ENCODE measurements at places on chromosomes 5 and 9.
A peak's percentile ranks its signal among the peaks of the same experiment; 100 is the strongest.

GRCh38 chr5:160290751-160291150 lies 21.6 kb downstream of the CCNJL start:
- no peak for DNase-seq

GRCh38 chr9:101791533-101791932 lies 53.1 kb upstream of the GRIN3A start:
- DNase-seq, result no peak

DNA sequence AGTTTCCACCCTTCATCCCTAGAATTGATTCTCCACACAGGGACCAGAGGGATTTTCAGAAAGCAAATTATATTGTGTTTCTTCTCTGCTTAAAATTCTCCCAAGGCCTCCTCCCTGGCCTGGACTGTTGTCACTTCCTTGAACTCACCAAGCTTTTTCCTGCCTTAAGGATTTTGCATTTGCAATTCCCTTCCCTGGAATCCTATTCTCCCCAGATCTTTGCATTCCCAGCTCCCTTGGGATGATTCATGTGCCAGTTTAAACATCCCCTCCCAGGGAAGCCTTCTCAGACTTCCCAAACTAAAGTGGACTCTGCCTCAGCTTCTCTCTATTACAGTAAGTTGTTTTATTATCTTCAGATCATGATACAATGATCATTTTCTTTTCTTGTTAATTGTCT lies 35.2 kb upstream of the PDE8B start:
- no peak for DNase-seq

DNA sequence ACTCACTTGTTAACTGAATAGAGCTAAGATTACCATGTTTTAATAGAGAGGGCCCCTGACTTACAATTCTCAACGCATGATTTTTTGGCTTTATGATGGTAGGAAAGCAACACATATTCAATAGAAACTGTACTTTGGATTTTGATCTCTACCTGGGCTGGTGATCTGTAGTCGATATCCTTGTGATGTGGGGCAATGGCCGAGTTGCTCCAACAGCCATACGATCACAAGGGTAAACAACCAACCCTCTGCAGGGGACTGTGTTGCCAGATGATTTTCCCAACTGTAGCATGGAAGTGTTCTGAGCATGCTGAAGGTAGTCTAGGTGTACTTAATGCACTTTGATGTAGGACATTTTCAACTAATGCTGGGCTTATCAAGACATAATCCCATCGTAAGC lies 36.5 kb downstream of the NSUN2 start:
- no peak for DNase-seq

DNA sequence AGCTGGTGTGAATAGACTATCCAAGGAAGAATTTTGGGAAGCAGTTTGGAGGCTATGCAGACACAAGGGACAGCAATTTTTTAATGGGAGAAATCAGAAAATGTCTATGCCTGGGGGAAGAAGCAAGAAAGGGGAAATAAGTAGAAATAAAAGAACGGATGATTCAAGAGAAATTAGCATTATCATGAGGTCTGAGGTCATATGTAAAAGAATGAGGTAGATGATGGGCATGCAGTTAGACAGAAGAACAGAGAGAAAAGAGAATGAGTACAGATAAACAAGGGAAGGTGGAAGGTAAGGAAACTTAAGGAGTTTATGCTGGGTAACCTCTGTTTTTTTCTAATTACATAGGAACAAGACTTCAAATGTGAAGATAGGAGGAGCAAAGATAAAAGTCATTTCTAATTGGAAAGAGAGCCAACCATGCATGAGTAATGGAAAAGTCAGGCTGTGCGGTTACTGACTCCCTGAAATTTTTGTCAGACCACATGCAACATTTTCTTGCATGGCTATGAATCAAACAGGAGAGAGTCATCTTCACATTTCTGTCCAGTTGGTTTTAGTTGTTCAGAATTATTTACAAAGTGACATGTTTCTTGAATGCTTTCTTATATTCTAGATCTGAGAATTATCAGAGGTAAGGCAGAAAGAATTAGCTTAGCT lies 101.0 kb upstream of the PIK3R1 start:
- no peak for DNase-seq

GRCh38 chr9:113299800-113300292 lies 3.3 kb downstream of the RNF183 start:
- DNase-seq, result no peak

GRCh38 chr5:172528440-172528839 lies 74.1 kb upstream of the SH3PXD2B start:
- no peak for DNase-seq

GRCh38 chr5:18607570-18607969 lies 973.3 kb downstream of the TAF11L14 start:
- DNase-seq, result no peak

GRCh38 chr5:97044052-97044451 lies 98.4 kb downstream of the LIX1 start:
- no peak for DNase-seq

GRCh38 chr9:77769246-77769645 lies 121.1 kb upstream of the GNA14 start:
- peak; percentile 47 for DNase-seq

DNA sequence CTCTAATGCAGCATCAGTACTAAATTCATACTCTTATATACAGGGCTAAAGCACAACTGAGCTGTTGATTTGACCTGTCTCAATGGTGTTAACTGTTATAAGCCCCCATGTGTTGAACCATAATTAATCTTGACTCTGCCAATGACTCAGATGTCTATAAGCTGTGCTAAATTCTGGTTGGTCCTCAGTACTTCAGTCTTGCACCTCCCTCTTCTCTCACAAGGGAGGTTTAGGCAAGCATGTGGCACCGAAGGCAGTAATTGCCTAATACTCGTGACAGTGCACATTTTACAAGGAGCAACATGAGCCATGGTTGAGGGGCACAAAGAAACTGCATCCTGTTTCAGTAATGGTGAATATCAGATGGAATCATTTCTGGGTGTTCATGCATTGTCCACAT lies 255.9 kb downstream of the TRPM3 start:
- DNase-seq, result peak; percentile 66

- no peak for DNase-seq
These were observed 57.1 kb upstream of the ATG10 start for GRCh38 chr5:81914696-81915095.

- DNase-seq, result no peak
These were observed 508.3 kb downstream of the EBF1 start for GRCh38 chr5:158591301-158591863.

DNA sequence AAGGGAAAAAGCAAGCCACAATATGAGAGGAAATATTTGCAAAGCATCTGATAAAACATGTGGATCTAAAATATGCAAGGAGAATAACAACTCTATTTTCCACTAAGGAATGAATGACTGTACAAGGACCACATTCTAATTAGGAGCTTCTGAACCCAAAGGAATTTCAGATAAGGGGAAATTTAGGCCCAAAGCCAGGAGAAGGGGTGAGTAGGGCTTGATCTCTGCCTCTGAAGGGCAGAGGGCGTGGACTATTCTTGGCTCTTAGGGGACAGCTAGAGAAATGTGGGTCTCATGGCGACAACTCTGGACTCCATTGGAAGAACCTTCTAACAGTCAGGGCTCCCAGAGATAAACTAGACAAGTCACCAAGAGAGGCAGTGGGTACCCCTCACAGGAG lies 132.7 kb upstream of the GABRP start:
- DNase-seq, result no peak

DNA sequence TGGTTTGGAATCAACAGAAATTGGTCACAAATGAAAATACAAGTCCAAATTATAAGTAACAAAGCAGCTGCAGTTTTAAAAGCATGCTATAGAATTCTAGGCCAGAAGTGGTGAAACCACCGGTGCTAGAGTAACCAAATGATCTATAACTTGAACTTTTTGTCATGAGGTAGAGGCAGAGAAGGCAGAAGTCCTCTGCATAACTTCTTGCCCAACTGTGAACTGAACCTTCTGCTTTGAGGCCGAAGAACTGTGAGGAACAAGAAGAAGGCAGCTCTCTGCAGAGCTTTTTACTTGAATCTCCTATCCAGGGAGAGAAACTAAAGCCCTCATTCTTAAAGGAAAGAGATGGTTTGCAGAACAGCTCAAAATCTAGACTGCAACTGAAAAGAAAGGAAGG lies 36.2 kb upstream of the TENT2 start:
- DNase-seq, result no peak

GRCh38 chr9:73643379-73644013 lies 491.8 kb downstream of the ANXA1 start:
- no peak for DNase-seq

DNA sequence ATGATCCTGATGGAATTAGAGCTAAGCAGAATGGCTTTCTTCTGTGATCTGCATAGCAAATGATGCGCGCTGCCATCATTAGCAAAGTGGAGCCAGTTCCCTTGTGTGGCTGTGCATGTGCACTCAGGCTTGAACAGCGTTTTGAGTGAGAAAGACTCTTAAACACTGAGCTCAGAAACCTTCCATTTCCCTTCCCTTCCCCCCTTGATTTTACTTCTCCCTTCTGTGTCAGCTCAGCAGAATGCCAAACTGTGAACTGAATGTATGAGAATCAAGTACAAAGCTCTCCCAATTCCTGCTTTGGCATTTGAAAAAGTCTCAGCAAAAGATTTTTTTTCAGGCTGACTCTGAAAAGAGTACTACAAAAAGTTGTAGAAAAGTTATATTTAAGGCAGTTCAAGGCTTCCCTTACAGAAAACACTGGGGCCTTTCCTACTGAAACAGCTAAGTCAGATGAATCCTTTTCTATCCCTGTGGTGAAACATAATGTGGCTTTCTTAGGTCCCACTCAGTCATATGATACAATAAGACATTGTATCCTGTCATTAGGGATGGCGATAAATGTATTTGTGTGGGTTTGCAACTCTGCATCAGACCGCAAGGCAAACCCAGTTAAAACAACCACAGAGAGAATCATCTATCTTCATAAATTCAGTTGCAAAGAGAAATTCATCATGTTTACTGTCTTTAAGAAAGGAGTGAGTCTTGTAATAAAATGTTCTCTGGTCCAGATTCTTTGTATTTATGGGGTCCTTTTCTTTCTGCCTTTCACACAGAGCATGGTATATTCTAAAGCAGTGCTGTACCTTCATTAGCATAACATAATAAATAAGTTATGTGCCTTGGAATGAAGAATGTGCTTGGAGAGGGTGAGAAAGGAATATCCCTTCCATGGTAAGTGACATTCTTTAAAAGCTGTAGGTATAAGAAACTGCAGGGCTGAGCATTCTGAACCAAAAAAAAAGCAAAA lies 222.6 kb downstream of the CAAP1 start:
- no peak for DNase-seq

DNA sequence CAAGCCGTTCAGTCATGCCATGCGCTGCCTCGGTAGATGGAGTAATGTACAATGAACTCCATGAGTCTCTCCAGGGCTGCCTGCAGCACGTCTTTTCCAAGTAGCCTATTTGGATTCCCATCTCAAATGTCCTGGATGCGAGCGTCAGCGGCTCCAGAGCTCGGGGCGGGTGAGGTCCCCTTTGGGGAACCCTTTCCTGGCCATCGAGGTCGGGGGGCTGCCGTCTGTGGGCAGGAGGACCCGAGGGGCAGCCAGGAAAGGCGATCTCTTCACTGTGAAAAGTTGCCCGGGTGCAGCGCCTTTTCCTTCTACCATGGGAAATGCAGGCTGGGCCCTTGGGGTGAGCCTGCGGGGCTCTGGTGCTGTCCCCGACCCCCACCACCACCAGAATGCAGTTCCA lies 36.9 kb upstream of the FCN2 start:
- no peak for DNase-seq

- no peak for DNase-seq
These were observed 68.5 kb downstream of the SLC24A2 start for GRCh38 chr9:19720377-19720776.

GRCh38 chr9:95506678-95507463 lies 9.9 kb downstream of the PTCH1 start:
- peak; percentile 60 for DNase-seq

DNA sequence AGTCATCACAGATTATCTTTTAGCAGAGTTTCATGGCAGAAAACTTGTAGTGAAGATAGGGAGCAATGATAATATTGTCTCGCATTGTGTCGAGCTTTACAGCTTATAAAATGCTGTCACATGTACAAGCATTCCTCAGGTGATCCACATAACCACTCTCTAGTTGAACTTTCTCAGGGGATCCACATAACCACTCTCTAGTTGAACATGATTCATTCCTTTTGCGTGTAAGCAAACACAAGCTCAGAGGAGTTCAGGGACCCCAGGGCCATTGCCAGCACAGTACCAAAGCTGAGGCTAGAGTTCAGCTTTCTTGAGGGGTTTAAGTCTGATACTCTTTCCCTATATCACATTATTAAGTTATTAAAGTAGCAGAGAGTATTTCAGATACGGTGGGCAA lies 86.7 kb downstream of the CDH6 start:
- no peak for DNase-seq

- DNase-seq, result no peak
These were observed 115.4 kb upstream of the PPP2R2B start for GRCh38 chr5:146993876-146994530.

GRCh38 chr9:69222970-69223369 lies 48.9 kb downstream of the TJP2 start:
- DNase-seq, result no peak

- no peak for DNase-seq
These were observed 44.7 kb upstream of the NDFIP1 start for GRCh38 chr5:142063878-142064331.

GRCh38 chr5:67047160-67047559 lies 149.4 kb downstream of the CD180 start:
- DNase-seq, result no peak

GRCh38 chr9:36214571-36214970 lies 23.9 kb downstream of the CLTA start:
- no peak for DNase-seq

- no peak for DNase-seq
These were observed 311.9 kb upstream of the ANKH start for GRCh38 chr5:15183520-15183919.

GRCh38 chr9:120438836-120439546 lies 141.0 kb downstream of the CDK5RAP2 start:
- DNase-seq, result no peak

DNA sequence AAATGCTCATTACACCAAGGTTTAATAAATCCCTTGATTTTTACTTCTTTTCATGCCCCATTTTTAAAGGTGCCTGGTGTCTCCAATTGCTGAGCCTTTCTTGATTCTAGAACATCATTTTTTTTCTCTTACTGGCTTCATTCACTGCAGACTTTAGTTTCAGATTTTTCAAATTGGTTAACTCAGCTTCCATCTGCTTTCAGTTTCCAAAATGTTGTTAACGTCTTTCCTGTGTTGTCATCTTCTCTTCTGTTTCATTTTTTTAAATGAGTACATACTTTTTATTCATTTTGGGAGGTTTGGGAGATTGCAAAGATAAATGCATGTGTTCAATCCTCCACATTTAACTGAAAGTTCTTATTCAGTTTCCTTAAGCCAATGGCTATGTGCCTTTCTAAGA lies 126.4 kb upstream of the CCNG1 start:
- no peak for DNase-seq

DNA sequence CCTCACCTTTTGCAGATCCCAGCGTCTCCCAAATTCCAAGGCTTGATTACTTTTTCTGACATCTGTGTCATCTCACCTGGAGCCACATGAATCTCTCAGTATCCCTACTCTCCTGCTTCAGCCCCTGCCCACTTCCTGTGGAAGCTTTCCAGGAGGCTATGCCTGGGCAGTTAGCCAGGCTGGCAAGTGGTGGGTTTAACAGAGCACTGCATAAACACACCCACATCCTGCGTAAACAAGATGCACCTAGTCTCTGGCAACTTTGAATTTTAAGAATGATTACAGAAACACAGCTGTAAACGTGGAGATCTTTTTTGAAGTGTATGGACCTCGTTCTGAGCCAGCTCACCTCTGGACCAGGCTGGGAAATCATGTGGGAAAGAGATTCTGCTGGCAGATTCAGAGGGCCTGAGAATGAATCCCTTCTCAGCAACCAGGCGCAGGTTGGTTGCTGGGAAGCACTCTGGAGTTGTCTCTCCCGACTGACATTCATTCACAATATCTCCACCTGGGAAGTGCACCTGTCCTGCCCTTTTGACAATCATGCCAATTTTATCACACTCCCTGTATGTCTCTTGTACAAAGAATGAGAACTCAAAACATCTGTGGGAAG lies 55.7 kb upstream of the FANCC start:
- DNase-seq, result no peak

Data from HL-60 (cell line).